ENCODE measurements at places on chromosomes 3 and 15.

GRCh38 chr15:74426404-74427281 lies 7.1 kb downstream of the SEMA7A start:
- no peak for DNase-seq

DNA sequence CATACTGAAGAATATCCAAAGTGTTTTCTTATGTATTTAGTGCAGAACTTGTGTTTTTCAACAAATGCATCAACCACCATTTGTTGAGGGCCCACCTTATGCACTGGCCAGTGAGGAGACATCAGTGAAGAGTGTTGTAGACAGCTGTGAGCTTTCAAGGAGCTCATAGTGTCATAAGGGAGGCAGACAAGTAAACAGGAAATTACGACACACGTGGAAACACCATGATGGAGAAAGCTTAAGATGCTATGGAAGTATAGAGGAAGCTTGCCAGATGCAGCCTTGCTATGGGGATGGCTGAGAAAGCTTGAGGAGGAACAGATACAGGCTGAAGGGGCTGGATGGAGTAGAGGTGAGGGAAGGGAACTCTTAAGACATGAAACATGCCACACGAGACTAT lies 50.8 kb upstream of the PSMD6 start:
- DNase-seq: no peak

- no peak for DNase-seq
Measured at GRCh38 chr3:128369121-128369703, 97.5 kb downstream of the DNAJB8 start.

- DNase-seq: no peak
Measured at GRCh38 chr15:32819448-32819847, 101.6 kb downstream of the GREM1 start.

- DNase-seq: no peak
Measured at GRCh38 chr15:84552896-84553295, 47.9 kb upstream of the ZSCAN2 start.

GRCh38 chr3:103112273-103112672 lies 677.5 kb downstream of the ZPLD1 start:
- no peak for DNase-seq

- no peak for DNase-seq
Measured at GRCh38 chr3:11258958-11259357, 13.2 kb upstream of the ATG7 start.

GRCh38 chr15:41946970-41947369 lies 25.4 kb downstream of the EHD4 start:
- no peak for DNase-seq

DNA sequence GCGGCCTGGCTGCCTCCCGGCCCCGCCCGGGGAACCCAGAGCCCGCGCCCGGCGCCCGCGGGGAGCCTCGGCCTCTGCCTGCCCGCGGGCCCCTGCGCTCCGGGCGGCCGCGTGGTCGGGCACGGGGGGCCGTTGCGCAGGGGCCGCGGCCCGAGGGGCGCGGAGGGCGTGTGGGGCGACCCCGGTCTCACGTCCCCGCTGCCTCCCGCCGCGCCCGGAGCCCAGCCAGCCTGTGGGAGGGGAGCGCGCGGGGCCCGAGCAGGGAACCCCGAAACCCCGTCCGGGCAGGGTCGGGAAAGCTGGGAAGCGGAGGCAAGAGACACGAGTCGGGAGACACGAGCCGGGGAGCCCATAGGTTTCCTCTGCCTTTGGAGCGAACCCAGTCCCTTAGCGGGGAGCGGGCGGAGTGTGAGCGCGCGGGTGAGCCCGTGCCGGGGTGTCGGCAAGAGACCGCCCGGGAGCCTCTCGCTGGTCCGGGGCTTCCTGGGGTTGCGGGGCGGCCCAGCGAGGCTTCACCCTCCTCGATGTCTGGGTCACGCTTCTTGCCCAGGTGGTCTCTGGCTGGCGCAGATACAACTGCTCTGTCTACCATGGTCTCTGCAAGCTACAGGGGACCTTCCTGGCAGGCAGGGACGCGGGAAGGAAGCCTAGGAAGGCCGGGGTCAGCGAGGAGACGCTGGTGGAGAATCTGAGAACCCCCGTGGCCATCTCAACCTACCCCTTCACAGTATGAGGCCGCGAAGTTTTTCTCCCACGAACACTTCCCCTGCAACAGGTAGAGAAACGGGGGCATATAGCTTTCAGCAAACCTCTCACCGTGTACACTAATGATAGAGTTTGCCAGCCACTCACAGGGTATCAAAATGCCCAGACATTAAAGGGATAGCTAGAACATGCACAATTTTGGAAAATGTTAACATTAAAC lies 586 bp downstream of the LRRK1 start:
- no peak for DNase-seq

DNA sequence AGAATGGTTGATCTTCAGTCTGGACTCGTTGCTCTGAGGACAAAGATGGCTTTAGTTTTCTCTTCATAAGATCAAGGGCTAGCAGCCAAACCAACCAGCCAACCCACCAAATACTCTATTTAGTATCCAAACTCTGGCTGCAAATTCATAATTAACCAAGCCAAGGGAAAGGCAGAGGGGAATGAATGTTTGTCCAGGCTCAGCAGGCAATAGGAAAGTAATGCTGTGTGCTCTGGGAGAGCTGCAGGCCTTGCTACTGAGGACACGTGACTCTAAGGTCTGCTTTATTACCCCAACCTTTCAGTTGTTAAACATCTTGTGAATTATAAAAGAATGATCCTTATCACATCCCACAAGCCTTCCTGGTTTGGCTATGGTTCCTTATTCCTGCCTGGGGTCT lies 52.3 kb upstream of the GALNT15 start:
- no peak for DNase-seq

DNA sequence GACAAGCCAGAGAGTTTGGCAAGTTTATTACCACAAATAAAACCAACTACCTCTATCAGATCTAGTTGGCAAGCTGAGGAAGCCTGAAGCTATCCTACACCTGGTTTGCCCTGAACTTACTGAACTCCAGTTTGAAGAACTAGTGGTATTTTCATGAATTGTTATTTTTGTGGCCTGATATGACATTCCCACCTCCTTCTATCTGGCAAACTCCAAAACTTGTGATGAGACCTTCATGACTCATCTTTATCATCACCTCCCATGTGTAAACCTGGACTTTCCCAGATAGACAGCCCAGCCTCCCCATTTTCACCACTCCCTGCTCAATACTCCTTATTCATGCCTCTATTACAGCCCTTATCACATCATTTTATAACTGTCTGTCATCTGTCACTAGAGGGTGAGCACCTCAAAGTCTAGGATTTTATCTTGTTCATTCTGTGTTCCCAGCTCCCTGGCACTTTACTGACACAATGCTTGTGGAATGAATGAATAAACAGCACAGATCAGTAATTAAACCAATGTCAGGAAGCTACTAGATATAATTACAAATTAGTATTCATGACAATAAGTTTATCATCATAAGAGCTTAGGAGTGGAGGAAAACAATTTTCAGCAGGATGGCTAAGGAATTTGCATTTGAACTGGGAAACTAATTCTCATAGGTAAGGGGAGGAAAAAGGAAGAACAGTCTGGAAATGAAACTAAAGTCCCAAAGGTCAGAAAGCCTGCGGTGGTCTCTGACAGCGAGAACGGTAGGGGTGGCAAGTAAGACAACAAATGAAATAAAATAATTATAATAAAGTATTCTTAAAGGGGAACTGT lies 13.2 kb upstream of the TRANK1 start:
- no peak for DNase-seq

DNA sequence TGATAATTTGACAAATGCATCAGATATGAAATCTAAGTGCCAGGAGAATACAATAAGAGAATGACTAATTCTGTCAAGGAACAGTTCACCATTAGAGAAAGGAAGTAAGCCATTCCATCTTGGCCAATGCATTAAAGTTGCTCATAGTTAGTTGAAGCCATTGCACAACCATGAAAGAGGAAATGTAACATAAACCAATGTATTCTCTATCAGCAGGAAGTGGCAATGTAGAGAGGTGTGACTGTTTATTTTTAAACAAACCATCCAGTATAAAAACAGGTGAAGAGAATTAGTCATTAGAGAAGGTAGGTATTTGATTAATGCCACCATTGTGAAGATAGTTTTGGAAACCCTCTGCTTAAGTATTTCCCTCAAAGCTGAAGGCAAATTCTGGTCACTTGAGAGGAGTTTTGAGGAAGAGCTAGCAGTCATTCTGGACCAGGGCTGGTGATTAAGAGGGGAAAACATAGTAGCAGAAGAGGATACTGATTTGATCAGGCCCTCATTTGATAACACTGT lies 10.7 kb upstream of the ANXA2 start:
- DNase-seq: no peak

DNA sequence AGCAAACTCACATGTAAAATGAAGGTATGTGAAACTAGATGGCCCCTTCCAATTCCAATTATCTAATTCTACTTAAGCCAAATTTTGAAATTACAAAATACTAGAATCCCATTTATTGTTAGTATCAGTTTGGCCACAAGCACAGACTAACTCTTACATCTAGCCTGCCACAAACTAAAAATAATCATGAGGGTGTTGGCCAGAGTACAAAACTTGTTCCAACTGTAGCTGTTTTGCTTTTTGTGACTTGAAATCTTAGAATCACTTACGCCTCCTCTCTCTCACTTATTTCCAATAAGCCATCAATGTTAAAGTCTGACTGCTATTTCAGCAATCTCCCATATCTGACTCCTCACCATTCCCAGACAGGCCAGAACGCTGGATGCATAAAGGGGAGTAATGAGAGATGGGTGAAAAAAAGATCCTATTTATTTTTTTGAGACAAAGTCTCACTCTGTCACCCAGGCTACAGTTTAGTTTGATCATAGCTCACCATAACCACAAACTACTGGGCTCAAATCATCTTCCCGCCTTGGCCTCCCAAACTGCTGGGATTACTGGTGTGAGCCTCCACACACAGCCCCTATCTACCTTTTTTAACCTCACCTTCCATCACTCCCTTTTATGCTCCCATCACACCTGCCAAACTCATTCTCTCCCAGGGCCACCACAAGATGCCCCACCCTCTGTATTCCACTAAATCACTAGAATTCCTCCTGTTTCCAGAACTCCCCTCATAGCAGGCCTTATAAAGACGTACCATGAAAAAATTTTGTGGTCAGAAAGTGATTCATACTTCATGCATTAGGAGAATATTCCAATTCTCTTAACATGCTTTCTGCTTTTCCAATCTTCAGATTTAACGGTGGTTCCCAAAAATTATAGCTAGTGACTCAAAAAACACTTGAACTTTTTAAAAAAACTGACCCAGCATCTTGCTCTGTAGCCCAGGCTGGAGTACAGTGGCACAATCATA lies 36.5 kb downstream of the ATOSA start:
- no peak for DNase-seq

DNA sequence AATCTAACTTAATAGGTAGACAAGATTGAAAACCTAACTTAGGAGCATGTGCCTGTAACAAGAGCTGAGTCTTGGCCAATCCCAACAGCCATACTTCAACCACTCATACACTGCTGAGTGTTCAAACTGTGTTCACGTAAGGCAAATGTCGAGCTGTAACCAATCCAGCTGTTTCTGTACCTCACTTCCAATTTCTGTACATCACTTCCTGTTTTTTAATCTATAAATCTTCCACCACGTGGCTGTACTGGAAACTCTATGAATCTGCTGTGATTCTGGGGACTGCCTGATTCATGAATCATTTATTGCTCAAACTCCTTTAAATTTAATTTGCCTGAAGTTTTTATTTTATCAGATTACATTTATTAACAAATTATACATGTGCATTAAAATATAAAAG lies 44.6 kb upstream of the NEDD4 start:
- DNase-seq: no peak

- peak; percentile 97 for DNase-seq
Measured at GRCh38 chr3:142866841-142867631, 21.8 kb downstream of the PCOLCE2 start.

DNA sequence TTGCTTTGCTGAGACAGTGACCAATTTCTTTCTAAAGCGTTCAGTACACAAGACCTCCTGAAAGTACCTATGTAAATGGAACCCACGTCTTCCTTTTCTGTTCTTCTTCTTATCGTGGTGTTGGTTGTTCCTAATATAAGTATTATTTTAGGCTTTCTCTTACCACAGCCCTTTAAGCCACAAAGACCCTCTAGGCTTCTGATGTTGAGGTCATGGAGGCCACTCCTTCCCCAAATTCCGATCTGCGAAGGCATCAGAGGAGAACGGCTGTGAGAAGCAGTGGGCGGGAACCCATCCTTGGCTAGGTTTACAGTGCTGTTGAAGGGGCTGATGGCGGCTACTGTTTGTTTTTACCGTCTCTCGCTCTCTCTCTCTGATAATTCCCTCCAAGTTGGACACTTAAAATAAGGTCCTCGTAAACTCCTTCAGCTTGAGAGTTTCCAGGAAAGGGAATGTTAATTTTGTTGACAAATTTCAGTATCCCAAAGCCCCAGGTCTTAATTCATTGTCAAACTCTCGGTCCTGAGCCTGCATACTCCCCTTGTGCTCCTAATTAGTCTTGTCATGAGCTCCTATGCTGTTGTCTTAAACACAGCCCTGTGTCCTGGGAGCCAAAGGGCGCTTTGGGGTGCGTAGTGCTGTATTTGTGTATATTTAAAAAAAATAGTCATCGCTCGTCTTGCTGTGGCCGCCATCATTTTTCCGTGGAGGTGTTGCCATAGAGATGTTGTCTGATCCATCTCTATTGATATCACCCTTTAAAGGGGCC lies 178.8 kb downstream of the OPA1 start:
- DNase-seq: no peak

- DNase-seq: no peak
Measured at GRCh38 chr3:66633402-66634381, 132.9 kb upstream of the LRIG1 start.

- DNase-seq: no peak
Measured at GRCh38 chr3:13420831-13421765, 976 bp upstream of the NUP210 start.

DNA sequence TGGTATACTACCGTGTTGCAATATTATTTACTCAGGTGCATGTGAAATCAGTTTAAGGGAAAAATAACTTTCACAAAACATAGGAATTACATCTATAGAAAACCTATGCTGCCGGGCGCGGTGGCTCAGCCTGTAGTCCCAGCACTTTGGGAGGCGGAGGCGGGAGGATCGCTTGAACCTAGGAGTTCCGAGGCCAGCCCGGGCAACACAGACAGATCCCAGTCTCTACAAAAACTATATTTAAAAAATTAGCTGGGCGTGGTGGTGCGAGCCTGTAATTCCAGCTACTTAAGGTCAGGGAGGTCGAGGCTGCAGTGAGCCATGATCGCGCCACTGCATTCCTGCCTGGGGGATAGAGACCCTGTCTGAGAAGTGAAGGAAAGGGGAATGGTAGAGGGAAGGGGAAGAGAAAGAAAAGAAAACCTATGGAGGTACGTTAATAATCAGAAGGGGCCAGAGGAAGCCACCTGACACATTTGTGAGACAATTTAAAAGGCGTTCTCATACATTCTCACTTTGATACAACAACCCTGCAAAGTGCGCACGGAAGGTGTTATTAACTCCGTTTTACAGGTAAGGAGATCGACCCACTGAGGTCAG lies 456 bp upstream of the TMEM62 start:
- DNase-seq: no peak

DNA sequence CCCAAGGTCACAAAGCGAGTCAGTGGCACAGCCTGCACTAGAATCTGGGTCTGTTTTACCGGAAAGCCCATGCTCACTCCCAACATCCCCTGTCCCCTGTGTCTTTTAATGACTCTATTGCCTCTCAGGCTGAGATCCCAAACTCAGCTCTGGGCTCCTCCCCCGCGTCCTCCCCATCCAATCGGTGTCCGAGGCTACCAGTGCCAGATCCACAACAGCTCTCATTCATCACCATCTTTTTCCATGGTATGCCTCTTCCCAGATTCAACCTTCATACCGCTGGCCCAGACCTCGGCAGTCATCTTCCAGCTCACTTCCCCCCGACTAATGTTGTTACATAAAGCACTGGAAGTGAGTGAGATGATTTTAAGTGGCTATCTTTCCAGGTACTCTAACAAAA lies 16.1 kb upstream of the KY start:
- no peak for DNase-seq

GRCh38 chr3:169260296-169260695 lies 403.2 kb downstream of the MECOM start:
- no peak for DNase-seq

All from H9 (cell line).